ENCODE measurements at places on chromosomes 16 and 17.

DNA sequence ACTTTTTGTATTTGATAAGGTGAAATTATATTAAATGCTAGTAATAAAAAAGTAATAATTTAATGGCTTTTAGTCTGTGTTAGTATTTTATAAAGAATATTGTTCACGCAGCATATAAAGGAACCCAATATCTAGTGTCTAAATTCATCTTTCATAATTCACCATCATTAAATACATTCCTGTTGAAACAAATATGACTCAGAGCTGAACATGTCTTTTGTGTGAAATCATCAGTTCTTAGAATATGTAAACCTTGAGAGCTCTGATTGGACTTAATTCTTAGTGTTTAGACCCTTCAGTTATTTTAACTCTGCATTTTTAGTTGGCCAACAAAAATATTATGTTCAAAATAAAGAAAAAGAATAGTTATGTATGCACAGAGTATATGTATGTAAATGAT, 71.8 kb downstream of the ABHD15 start:
- DNase-seq, result no peak

- DNase-seq, result no peak
Measured at GRCh38 chr17:30243568-30243967, 8.1 kb upstream of the SLC6A4 start.

DNA sequence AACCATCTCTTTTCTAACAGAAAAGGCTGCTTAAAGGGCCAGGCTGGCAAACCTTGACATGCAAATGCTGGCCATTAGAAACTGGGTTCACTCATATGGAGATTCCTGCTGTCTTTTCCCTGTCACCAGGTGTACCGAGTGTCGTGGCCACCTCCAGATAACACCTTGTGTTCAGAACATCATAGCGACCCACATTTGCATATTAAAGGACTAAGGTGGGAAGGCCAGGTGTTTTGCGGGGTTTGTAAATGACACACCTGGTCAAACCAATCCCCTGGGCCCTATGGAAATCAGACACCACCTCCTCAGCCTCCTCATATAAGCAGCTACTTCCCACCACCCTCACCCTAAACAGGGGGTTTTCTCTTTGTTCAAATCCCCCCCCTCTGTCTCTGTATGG, 2.5 kb upstream of the AIPL1 start:
- DNase-seq, result no peak

DNA sequence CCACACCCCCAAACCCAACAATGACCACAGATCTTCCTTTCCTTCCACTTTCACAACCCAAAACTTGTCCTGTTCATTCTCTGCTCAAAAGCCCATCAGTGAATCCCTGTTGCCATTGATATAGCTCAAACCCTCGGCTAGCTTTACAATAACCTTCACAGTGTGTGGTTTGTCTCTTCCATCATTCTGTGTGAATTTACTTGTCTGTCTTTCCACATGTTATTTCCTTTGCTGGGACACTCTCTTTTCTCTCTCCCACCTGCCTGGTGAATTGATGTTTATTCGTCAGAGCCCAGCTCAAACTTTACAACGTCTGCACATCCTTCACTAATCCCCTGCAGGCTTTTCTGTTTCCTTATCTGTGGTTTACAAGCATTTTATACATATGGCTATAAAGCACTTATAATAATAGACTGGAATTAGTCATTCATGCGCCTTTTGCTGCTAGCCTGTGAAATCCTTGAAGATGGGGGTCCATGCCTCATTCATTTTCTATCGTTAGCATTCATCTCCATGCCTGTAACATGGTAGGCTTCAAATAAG, 114.4 kb downstream of the CDH13 start:
- DNase-seq, result no peak

GRCh38 chr16:48912360-48912759, 302.4 kb upstream of the N4BP1 start:
- no peak for DNase-seq

DNA sequence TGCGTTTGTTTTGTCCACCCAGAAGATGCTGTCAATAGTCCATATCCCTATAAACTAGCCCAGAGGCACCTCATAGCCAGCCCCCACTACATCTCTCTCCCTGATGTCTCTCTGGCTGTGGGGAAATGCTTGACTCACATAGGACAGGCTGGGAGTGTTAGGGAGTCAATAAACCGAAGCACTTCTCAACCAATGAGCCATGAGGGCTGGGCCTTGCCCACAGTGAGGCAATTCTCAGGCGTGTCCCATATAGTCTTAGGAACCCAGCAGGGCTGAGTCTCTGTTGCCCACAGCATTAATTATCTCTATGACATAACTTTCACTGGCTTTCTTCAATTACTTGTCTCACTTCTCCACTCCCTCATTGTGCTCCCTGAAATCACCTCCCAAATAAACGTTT, 387.3 kb upstream of the CDH11 start:
- no peak for DNase-seq

- peak; percentile 70 for DNase-seq
Measured at GRCh38 chr17:75552425-75553294, 27.2 kb downstream of the LLGL2 start.

DNA sequence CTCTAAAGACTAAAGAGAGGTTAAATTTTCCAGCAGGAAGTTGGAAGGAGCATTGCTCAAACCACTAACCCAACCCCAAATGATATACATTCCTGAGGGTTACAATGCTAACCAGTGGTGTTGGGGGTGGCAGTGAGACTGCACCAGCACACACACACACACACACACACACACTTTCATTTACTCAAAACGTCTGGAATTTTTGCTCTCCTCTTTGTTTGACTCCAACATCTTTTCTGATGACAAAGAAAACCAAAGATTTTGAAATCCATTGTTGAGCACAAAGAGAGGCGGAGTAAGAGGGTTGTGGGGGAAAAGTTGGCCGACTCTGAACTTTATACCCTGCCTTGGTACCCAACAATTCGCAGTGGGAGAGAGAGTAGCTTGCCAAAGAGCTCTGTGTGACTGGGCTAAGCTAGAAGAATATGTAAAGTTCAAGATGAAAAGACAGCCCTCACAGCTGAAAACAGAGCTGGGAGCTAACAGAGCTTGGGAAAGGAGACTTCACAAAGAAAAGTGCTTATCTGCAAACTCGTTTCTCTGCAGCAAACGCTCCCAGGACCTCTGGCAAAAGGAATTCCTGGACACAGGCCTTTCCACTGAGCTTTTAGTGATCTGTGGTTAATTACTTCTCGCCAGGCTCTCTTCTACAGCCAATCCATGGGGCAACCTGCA, 426.0 kb upstream of the CDH11 start:
- DNase-seq, result no peak

DNA sequence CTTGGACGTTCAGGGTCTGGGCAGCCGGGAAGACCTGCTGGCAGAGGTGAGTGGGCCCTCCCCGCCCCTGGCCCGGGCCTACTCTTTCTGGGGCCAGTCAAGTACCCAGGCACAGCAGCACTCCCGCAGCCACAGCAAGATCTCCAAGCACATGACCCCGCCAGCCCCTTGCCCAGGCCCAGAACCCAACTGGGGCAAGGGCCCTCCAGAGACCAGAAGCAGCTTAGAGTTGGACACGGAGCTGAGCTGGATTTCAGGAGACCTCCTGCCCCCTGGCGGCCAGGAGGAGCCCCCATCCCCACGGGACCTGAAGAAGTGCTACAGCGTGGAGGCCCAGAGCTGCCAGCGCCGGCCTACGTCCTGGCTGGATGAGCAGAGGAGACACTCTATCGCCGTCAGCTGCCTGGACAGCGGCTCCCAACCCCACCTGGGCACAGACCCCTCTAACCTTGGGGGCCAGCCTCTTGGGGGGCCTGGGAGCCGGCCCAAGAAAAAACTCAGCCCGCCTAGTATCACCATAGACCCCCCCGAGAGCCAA, 8.6 kb upstream of the ABCC3 start:
- DNase-seq, result peak; percentile 63

- no peak for DNase-seq
Measured at GRCh38 chr16:56041556-56042140, 149.6 kb upstream of the GNAO1 start.

DNA sequence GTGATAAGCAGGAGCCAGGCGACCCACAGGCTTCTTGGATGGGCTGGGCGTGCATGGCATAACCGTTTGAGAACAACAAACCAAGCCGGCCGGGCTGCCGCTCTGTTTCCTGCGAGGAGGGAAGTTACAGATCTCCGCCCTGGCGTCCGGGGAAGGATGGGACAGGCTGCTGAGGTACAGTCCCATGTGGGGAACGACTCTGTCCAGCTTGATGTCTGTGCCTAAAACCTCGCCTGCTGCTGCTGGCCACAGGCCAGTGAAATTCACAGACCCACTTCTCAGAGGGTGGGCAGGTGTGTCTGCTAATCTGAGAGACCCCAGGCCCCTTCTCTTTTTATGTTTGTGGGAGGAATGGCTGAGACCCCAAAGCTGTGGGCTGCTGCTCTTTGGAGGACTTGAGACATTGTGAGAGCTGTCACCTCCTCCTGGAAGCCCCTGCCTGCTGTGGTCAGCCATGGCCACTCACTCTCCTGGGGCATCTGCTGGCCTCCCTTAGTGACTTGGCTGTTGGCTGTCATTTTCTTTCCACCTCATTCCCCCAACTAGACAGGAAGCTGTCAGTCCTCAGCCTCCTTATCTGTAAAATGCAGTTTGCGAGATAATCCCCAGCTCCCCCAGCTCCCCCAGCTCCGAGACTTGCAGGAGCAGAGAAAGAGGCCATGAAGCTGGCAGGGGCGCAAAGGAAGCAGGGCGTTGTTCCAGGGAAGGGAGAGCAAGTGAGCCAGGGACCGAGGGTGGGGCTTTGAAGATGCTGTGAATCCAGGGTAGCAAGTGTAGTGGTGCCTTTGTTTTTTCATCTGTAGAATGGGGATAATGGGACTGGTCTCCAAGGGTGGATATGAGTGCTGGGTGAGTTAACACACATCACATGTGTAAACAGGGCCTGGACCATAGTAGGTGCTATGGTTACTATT, 51.0 kb downstream of the CMIP start:
- DNase-seq, result no peak

- DNase-seq, result no peak
Measured at GRCh38 chr16:82649766-82650165, 23.0 kb downstream of the CDH13 start.

- DNase-seq, result no peak
Measured at GRCh38 chr16:57066625-57067024, 25.8 kb upstream of the CPNE2 start.

- no peak for DNase-seq
Measured at GRCh38 chr16:73196670-73197069, 148.7 kb upstream of the ZFHX3 start.

- no peak for DNase-seq
Measured at GRCh38 chr16:89843409-89844350, 15.4 kb downstream of the SPIRE2 start.

GRCh38 chr16:65153365-65154105, 31.7 kb upstream of the CDH11 start:
- DNase-seq, result no peak

DNA sequence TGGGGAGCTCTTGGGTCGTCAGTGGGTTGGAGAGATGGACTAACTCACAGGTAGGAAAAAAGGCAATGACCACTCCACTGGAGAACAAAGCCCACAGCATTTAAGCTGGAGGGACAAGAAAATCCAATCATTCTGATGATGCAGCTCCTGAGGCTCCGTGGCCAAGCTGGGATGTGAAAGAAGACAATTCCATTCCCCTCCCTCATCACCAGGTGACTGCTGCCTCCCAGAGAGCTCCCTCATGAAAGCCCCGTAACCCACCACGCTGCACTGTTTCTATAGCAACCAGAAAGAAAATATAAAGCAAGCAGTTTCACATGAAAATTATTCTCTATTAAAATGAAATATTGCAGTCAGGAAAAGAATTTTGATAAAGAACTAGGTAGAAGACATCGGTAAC, 15.2 kb downstream of the ANKRD11 start:
- DNase-seq, result no peak

DNA sequence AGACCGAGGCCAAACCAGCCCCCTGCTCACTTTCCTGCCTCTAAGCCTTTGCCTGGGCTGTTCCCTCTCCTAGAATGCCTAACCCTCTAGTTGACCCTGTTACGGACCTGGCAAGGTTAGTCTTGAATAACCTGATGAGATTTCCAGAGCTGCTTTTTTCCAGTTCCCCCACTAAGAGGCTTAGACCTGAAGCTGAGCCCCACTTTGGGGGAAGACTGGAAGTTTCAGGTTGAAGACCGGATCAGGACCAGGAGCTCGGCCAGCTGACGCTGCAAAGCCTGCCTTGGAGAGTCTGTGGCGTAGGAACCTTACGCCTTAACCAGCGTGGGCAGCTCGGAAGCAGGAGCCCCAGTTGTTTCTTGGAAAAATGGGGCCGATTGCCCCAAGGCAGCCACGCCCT, 129.8 kb downstream of the OR1D5 start:
- DNase-seq, result no peak

DNA sequence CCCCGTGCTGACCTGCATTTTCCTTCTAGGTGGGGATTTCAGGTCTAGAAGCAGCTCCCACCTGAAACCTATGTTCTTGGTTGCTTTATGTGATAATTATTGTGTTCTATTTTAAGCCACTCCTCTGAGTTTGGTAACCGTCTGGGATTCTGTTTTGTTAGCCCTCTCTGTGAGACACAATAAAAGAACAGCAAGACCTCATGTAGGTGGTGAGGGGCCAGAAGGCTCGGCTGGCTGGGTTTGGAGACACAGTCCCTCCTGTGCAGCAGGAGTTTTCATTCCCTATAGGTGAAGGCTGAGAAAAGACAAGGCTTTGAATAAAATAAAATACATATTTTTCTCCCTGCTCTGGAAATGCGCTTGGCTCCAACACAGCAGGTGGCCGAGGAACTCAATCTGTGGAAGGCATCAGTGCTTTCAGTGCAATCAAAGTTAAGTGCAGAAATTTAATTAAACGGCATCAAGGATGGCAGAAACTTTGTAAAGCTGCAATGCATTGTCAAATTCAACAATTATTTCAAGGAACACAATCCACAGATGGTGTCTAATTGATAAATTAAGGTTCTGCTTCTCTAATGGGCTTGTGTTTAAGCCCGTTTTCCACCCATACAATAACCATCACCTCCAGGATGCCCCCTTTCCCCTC, 107.8 kb downstream of the MSI2 start:
- DNase-seq, result no peak

DNA sequence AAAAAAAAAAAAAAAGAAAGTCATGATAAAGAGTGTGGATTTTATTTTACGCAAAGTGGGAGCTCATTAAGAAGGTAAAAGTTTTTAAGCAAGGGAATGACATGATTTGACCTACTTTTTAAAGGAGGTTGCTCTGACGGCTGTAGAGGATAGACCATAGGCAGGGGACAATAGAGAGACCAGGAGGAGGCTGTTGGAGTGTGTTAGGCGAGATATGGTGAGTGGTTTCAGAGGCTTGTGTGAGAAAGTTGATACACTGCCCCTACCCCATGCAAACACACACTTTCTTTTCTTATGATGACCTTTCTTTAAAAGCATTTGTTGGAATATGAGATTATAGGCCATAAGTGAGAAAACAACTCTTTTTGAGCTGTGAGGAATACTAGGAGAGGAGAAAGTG, 82.0 kb downstream of the FTO start:
- DNase-seq, result no peak

- no peak for DNase-seq
Measured at GRCh38 chr16:27928542-27928941, 135.0 kb downstream of the GSG1L start.

- DNase-seq, result peak; percentile 67
Measured at GRCh38 chr17:28405632-28406472, at the start of gene SLC46A1. Gene SLC46A1 (minus strand): TSS chr17:28406212. CDS start chr17:28406114, 98 bp downstream.

All from muscle of arm (tissue), 14 donors.